HFFc6 (cell line): ENCODE measurements at places on chromosomes 11 and 22.

- no peak for DNase-seq
Observed at GRCh38 chr11:44743959-44744557, 17.3 kb downstream of the TSPAN18 start.

GRCh38 chr11:102615077-102615893, 9.8 kb downstream of the MMP20 start:
- DNase-seq = no peak

DNA sequence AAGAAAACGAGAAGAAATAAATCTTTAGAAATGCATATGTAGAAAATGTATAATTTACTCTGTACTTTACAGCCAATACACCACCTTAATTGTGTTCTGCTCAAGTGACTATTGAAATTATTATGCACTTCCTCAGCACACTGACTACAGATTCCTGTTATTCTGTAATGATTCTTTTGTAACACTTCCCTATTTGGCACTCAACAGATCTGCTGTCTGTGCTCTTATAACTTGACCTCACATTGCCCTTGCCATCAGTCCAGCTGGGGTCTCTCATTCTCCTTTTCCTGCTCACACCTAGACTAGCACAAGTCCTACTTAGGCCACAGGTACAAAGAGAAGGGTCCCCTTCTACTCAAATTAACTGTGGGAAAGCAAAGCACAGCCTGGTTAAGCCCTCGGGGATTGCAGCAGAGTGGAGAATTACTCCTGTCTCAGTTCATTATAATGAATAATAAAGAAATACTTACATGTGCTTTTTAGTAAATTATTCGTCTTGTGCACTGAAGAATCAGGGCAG, 860.4 kb downstream of the OPCML start:
- DNase-seq = no peak

- DNase-seq = no peak
Observed at GRCh38 chr22:27217154-27217553, 559.8 kb downstream of the MIAT start.

DNA sequence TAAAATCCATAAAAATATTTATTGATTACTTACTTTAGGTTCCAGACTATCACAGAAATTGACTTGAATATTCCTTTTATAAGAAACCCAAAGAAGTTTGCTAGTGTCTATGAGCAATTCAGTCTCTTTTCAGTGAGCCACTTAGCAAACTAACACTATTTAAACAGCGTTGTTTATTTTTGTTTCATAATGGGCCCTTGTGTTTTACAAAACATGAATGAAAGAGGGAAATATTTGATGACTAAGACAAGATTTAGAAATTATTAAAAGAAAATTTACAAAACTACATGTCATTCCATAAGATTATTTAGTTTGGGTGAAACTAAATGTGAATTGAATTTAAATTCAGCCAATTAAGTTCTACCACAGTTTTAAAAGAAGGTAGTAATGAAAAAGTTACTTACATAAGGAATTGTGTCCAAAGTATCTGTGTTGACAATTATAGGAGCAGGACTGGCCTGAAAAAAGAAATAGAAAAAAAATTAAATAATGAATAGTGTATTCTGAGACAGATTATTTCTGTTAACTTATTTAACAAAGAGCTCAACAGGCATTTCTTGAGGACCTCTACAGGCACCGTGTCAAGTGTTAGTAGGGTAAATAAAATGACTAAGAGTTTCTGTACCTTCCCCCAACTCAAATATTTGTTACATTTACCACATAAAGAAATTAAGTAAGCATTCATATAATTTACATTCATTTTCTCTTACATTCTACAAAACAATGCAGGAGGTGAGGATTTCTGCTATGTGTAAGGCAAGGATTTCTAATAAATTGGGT, 964.9 kb upstream of the CCDC90B start:
- DNase-seq = no peak

DNA sequence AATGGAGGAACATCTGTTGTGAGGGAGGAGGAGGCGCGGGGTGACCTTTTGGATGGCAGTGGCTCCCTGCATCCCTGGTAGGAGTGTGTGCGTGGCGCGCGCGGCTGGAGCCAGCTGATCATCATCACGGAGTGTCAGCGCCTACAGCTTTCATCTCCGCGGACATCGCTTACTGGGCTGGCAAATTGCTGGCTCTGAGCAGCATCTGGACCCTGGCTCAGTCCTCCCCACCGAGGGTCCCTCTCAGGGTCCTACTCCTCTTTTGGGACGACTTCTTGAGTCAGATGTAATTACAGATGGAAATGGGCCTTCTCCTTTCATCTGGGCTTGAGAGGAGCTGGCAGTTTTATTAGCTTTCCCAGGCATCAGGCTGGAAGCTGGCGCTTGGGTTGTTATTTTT, 85.3 kb downstream of the CACNA1I start:
- DNase-seq = no peak

- DNase-seq = no peak
Observed at GRCh38 chr11:24297461-24297860, 199.4 kb upstream of the LUZP2 start.

GRCh38 chr11:131601586-131601985, 231.2 kb downstream of the NTM start:
- DNase-seq = no peak
